H54 (cell line): ENCODE measurements at places on chromosomes 7 and 10.

- no peak for DNase-seq
Observed at GRCh38 chr10:48804740-48805182, 120.1 kb downstream of the WDFY4 start.

- peak; percentile 40 for DNase-seq
Observed at GRCh38 chr7:152759949-152760853, 649 bp downstream of the ACTR3B start.

DNA sequence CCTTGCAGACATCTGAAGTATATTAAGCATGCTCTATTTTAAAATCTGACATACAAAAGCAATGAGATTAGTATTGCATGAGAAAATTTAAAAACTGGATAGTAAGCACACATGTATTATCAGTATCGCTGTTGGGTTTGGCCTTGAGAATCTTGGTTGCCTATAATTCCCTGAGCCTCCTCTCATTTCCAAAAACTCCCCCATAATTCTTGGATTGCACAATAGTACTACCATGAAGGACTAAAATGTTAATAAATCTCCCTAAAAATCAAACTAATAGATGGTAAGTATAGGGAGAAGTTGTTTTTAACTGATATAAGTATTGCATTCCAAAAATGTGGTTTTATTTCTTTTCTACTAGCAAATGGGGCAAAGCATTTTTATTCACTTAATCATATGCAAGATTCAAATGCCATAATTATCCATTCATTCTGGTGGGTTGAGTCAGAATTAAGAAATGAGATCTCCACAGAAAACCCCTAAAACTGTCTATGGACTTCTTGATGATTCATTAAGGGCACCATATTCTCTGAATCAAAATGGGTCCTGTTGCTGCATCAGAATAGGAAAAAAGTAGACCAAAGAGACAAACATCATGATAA lies 10.3 kb upstream of the VIM start:
- no peak for DNase-seq

- DNase-seq, result no peak
Observed at GRCh38 chr7:42621543-42622219, 290.2 kb downstream of the C7orf25 start.

DNA sequence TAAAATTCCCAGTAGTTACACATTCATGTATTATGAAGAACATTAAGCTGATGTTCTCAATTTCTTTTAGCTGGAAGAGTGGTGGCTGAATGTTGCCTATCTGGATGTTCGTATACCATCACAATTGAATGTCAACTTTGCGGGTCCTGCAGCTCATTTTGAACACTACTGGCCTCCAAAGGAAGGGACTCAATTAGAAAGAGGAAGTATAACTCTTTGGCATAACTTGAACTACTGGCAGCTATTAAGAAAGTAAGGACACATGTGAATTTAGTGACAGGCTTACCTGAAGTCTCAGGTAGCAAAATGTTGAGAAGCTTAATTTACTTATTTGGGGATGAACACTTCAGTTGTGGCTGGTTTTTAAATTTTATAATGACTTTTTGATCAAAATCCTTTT lies 15.9 kb downstream of the CROT start:
- DNase-seq, result no peak
